ENCODE measurements at places on chromosomes 5 and 9. TPM values are rescaled to one million over a fixed set of nuclear protein-coding genes. Genes with fewer than 3 reads are reported as not detected.
A peak's percentile ranks its signal among the peaks of the same experiment; 100 is the strongest.

DNA sequence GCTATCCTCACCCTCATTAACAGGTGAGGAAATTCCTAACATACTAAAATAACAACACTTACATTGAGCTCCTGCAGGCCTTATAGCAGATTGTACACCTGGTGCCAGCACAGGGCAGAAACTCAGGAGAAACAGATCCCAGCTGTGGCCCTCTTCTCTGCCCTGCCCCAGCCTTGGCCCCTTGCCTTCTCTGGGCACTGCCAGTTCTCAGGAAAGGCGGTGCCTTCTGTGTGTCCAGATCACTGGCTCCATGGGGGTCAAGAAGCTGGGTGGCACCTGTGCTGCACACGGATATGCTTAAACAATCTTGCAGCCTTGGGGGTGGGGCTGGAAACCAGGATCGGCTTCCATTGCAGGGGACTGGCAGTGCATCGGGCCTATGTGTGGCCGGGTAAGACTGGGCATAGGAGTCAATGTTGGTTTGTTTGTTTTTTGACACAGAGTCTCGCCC is 19.3 kb downstream of the KYAT1 start:
- DNase-seq = no peak
- H3K27me3 ChIP-seq = no peaks in the 10 kb centered on the region
- H3K4me3 ChIP-seq = no peak overlapping the region
- peaks cover 25% of the 10 kb centered on the region for H3K4me1 ChIP-seq
- H3K27ac ChIP-seq = no peak overlapping the region

DNA sequence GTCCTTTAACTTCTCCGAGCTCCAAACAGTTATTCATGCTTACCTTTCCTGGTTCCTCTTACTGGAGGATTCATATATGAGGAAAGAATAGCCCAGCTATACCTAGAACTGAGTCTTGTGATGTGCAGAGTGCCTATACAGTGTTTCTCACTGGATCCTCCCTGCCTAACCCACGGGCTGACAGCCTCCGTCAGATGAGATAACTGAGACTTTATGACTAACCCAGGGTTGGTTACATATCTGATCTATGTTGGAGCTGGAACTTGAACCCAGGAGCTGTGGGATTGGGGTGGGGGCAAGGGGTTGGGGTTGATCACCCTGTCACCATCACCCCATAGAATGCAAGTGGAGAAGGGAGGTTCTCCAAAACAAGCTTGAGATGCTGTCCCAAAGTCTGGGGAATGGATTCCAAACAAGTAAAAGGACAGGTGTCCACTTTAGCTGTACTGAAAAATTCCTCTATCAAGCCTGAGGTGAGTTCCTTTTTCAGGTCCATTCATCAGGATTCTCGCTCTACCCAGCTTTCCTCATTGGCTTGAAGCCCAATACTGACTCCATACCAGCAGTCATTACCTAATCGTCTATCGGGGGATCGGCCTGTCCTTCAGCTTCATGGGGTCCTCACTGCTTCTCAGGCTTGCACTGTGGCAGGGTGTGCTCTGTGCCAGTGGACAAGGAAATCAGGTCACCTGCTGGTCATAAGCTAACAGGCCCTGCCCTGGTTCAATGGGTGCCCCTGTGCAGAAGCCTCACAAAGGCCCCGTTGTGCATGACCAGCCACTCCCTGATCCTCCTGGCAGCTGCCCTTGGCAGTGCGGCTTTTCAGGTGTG is 100.6 kb downstream of the ARHGAP26 start:
- peak; percentile 51 for DNase-seq
- H3K4me3 ChIP-seq = no peak overlapping the region
- H3K27ac ChIP-seq = no peak overlapping the region
- H3K4me1 ChIP-seq = peaks cover 62% of the 10 kb centered on the region
- H3K36me3 ChIP-seq = no peaks in the 10 kb centered on the region
- no peaks in the 10 kb centered on the region for H3K27me3 ChIP-seq

DNA sequence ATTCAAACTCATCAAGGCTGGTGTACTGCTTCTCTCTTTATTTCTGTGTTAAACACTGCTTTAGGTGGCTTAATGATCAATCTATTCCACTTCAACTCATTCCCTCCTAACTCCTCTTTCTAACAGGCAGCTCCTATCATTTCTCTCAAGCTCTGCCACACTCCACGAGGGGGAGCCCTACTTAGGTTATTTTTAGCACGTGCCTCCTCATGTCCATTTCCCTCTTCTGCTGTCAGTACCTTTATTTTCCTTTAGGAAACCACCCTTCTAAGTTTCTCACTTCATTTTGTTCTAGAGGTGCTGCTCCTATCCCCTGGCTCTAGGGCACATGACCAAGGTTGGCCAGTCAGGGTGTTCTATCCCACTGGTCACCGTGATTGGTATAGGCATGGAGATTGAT is 6.7 kb upstream of the BRINP1 start:
- H3K4me3 ChIP-seq = no peak overlapping the region
- no peak overlapping the region for H3K27ac ChIP-seq
- H3K36me3 ChIP-seq = no peaks in the 10 kb centered on the region
- no peaks in the 10 kb centered on the region for H3K27me3 ChIP-seq
- no peaks in the 10 kb centered on the region for H3K4me1 ChIP-seq
- DNase-seq = no peak

DNA sequence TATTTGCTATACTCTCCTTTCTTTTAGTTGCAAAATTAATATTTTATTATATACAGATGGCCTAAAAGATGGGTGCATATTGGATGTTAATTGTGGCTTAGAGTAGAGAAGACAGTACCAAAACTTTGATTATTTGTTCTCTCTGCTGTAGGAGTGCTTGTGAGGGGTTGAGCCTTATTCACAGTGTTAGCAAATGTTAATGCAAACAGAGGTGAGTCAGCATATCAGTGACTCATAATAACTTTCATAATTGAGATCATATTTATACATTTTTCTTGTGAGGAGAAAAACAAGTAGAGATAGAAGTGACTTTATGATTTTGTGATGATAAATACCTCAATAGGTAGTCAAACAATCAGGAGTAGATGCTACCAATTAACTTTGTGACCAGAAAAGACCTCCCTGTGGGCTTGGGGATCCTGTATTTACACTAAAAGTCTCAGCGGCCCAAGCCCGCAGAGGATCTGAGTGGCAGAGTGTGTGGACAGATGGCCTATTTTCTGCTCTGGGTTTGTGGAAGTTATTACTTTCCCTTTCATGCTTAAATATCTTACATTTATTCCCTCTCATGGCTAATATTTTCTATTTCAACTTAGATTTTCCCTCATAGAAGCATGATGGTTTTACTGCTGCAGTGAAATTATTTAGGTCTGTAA is 226.5 kb downstream of the TAF11L14 start:
- H3K27ac ChIP-seq = no peak overlapping the region
- H3K4me1 ChIP-seq = no peaks in the 10 kb centered on the region
- no peak for DNase-seq
- no peak overlapping the region for H3K4me3 ChIP-seq

GRCh38 chr5:55966284-55966683 is 28.5 kb downstream of the IL6ST start:
- peaks cover 48% of the 10 kb centered on the region for H3K36me3 ChIP-seq
- H3K27ac ChIP-seq = no peak overlapping the region
- no peak for DNase-seq
- no peak overlapping the region for H3K4me3 ChIP-seq
- H3K27me3 ChIP-seq = no peaks in the 10 kb centered on the region
- peaks cover 22% of the 10 kb centered on the region for H3K4me1 ChIP-seq

- DNase-seq = no peak
- H3K4me3 ChIP-seq = no peak overlapping the region
- no peaks in the 10 kb centered on the region for H3K36me3 ChIP-seq
These were observed 165.8 kb downstream of the MELK start for GRCh38 chr9:36738318-36738976.

DNA sequence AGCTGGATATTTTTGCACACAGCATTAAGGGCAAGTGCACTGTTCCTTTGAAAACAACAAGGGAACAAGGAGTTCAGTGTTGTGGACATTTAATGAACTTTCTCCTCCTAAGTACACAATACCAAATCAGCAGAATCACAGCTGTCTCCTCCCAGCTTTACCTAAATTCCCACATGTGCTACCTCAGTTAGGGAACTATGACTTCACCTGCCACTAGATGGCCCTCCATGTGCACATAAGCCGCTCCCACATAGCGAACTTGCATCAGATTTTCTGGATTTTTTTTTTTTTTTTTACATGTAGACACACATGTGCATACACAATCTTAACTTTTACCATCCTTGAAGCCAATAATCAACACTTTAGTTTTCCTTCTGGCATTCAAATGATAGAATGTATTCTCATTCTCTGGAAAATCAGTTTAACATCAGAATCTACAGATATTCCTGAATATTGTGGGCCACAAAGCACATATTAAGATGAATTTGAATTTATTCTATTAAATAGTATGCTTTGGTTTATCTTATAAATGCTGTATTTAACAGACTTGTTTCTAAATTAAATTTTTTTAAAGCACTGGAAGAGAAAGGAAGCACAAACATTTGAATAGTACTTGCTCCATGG is 123.6 kb downstream of the PALM2AKAP2 start:
- H3K27ac ChIP-seq = no peak overlapping the region
- H3K27me3 ChIP-seq = no peaks in the 10 kb centered on the region
- no peak overlapping the region for H3K4me3 ChIP-seq
- DNase-seq = peak; percentile 59
- no peaks in the 10 kb centered on the region for H3K36me3 ChIP-seq

- H3K36me3 ChIP-seq = no peaks in the 10 kb centered on the region
- no peaks in the 10 kb centered on the region for H3K27me3 ChIP-seq
- no peak for DNase-seq
- H3K4me1 ChIP-seq = no peaks in the 10 kb centered on the region
These were observed 43.9 kb downstream of the NSA2 start for GRCh38 chr5:74810915-74811314.

DNA sequence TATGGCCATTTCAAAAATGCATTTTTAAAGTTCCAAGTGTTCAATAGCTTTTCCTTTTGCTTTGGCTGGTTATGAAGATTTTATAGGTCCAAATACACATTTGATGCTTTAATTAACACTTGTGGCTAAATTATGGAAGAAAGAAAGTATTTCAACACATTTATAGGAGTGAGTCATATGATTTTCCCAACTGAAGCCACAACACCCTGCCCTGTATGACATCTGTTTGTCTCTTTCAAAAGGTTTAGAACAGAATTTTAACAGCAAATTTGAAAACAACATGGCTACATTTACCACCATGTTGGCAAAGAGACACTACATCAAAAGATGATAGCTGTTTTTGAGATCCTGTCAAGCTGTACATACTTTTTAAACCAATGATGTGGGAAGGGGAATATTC is 99.4 kb downstream of the TMEM174 start:
- no peak overlapping the region for H3K27ac ChIP-seq
- H3K36me3 ChIP-seq = no peaks in the 10 kb centered on the region
- H3K4me1 ChIP-seq = peaks cover 18% of the 10 kb centered on the region
- no peak overlapping the region for H3K4me3 ChIP-seq
- H3K27me3 ChIP-seq = no peaks in the 10 kb centered on the region
- DNase-seq = no peak

- no peak overlapping the region for H3K4me3 ChIP-seq
- H3K36me3 ChIP-seq = no peaks in the 10 kb centered on the region
- H3K27ac ChIP-seq = no peak overlapping the region
- H3K4me1 ChIP-seq = peaks cover 5% of the 10 kb centered on the region
These were observed 87.0 kb downstream of the ZNF618 start for GRCh38 chr9:113963017-113963620.

DNA sequence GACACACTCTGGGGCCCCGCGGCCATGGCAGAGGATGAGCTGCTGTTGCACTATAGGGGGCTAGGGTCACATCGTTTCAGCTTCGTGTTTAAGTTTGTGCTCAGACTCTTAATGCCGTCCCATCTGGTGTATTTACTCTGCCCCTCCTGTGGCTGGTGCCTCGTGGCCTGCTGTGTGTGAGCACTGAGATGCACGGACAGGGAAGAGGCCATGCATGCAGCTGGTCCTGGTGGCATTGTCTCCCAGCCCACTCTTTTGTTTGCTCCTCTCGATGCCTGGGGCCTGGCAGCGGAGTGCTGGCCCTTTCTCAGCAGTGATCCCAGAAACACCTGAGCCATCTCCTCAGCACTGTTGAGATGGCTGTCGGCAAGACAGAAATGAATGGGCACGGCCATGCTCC is 30.0 kb upstream of the PHF2 start:
- no peak for DNase-seq
- peaks cover 37% of the 10 kb centered on the region for H3K36me3 ChIP-seq
- H3K27me3 ChIP-seq = no peaks in the 10 kb centered on the region
- no peaks in the 10 kb centered on the region for H3K4me1 ChIP-seq

- no peaks in the 10 kb centered on the region for H3K4me1 ChIP-seq
- no peak overlapping the region for H3K4me3 ChIP-seq
- H3K36me3 ChIP-seq = no peaks in the 10 kb centered on the region
- no peak overlapping the region for H3K27ac ChIP-seq
- no peaks in the 10 kb centered on the region for H3K27me3 ChIP-seq
- no peak for DNase-seq
These were observed 109.2 kb downstream of the OSTF1 start for GRCh38 chr9:75197561-75197960.

DNA sequence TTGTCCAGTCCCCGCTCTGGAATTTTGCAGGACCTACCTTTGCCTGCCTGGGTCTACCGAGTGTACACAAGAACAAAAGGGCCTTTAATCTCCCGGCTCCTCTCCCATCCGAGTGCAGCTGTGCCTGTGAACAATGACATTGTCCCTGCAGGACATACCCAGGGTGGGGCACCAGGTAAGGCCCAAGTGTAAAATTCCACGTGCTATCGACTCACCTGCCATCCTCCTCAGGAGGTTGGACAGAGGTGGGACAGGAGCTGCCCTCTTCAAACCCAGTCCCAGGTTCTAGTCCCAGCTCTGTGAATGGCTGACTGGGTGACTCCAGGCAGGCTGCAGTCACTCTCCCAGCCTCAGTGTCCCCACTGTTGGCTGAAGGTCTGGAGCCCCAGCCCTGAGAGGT is 159.6 kb upstream of the ALDH1B1 start:
- no peaks in the 10 kb centered on the region for H3K36me3 ChIP-seq
- no peaks in the 10 kb centered on the region for H3K4me1 ChIP-seq
- no peak overlapping the region for H3K27ac ChIP-seq

DNA sequence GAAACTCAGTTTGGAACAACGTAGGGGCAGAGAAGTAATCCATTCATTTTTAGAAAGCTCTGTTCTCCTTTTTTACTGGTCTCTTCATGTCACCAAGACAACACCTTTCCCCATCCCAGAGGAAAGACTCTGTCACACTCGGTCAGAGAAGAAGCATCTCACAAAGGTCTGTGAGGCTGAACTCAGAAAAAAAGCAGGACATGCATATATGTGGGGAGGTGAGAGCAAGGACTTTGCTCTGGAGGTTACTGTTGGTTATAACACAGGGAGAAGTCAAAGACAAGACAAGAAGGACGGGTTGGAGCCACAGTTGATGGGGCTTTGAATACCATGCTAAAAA is 19.2 kb upstream of the MTMR12 start:
- DNase-seq = no peak
- no peaks in the 10 kb centered on the region for H3K27me3 ChIP-seq
- H3K36me3 ChIP-seq = no peaks in the 10 kb centered on the region
- H3K27ac ChIP-seq = no peak overlapping the region

- H3K4me3 ChIP-seq = no peak overlapping the region
- H3K36me3 ChIP-seq = no peaks in the 10 kb centered on the region
- no peak overlapping the region for H3K27ac ChIP-seq
These were observed 42.0 kb downstream of the SLC1A3 start for GRCh38 chr5:36648426-36648825.

SAP30L gene
- 52.8 TPM for total RNA-seq

AGXT2 gene
- not detected for total RNA-seq

EIF4E1B gene
- not detected for total RNA-seq

MORN5 gene
- total RNA-seq = not detected

HINT2 gene
- total RNA-seq = 42.5 TPM

AFF4 gene
- 60.8 TPM for total RNA-seq

TLX3 gene
- total RNA-seq = not detected

RLN1 gene
- total RNA-seq = not detected

FOXD4 gene
- 1.1 TPM for total RNA-seq
